ENCODE measurements at places on chromosomes 13 and 19.
A peak's percentile ranks its signal among the peaks of the same experiment; 100 is the strongest.

DNA sequence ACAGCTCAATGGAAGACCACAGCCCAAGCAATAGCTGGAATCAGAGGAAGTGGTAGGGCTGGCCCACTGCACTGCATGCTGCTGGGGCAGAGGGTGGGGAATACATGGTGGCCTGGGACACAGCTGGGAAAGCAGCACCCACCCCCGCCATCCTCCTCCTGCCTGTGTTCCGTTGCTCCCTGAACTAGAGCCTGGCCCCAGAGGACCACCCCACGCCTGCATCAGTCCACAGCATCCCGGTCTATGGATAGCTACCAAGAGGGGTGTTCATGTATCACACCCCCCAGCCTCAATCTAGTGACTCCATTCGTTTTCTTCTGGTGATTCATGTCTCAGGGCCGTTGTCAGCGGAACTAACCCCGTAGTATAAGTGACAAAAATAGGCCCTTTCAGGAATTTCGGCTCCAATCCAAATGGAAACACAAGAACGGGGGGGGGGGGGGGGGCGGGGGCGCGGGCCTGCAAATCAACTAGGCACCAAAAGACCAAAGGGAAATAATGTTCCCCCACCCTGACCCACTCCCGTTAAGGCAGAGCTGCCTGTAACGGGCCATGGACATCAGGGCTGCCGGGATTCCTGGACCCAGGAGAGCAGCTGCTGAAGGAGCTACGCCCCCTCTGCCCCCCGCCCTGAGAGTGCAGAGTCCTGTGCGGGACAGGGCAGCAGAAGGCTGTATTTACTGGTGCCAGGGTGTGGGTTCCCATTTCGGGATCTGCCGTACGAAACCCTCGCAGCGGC lies 18.9 kb upstream of the EPHX3 start:
- DNase-seq, result no peak

- peak; percentile 59 for DNase-seq
These were observed 26.6 kb downstream of the CBY2 start for GRCh38 chr13:45728759-45729158.

DNA sequence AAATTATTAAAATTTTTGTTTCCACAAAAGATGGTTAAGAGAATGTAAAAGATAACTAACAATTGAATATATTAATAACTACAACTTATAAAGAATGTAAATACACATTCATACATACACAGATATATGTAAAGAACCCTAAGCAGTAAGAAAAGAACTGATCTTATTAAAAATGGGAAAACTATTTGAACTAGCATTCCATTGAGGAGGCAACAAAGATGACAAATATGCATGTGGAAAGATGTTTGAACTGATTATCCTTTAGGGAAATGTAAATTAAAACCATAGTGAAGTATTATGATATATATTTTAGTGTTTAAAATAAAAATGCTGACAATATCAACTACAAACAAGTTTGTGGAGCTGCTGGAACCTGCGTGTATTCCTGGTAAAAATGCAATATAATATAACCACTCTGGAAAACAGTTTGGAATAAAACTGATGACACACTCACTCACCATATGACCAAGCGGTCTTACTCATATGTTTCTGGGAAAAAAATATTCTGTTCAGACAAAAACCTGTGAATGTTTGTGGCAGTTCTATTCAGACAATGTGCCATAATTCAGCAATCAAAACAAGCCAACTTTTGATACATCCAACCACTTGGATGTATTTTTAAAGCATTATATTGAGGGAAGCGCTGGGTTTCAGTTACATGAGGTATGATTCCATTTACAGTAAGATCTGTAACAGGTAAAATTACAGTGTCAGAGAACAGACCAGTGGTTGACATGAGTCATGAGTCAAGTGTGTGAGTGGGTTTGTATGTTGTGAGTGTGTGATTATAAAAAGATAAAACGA lies 694.4 kb upstream of the SLITRK5 start:
- DNase-seq, result no peak

DNA sequence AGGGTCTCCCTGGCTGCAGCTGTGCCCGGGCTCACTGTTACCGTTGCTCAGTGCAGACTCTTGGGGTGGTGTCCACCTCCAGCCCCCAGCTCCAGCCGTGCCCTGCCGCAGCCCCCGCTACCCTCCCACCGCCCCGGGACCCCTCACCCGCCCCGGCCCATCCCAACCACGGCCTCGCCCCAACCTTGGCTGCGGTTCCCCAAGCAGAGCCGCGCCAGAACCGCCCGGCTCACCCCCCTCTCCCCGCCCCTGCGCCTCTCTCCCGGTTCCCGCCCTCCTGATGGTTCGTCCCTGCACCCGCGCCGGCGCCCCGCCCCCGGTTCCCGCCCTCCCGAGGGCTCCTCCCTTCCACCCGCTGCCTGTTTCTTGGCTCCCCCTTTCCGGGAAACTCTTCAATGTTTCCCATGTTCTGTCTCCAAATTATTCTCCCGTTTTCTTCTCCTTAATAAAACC lies 40.3 kb downstream of the ANKRD10 start:
- peak; percentile 53 for DNase-seq

- no peak for DNase-seq
These were observed 19.3 kb downstream of the COL4A2 start for GRCh38 chr13:110326263-110326904.

GRCh38 chr13:103004661-103005345 lies 61.4 kb downstream of the SLC10A2 start:
- no peak for DNase-seq

GRCh38 chr13:77696006-77696878 lies 1.2 kb upstream of the SLAIN1 start:
- DNase-seq, result peak; percentile 60
